ENCODE measurements at places on chromosomes 6 and 20. TPM values are rescaled to one million over a fixed set of nuclear protein-coding genes. Genes with fewer than 3 reads are reported as not detected.

The EBF4 gene
- 1.9 TPM for total RNA-seq

DNA sequence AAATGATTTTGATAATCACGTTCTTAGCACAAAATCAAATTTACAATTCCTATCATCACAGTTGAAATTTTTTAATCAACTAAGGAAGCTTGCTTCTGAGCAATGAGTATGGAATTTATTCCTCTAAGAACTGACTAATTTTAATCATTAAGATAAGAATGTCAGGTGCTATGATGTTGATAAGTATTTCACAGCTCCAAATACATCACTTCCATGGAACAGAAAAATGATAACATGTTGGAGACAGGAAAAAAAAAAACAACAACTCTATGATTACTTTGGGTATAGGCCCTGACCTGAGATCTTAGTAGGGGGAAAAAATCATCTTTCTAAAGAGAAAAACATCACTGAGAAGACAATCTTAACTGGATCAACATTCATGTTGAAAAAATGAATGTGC is 89.4 kb upstream of the BMP2 start:
- DNase-seq = no peak

GRCh38 chr6:138206862-138207261 is 11.4 kb downstream of the PBOV1 start:
- no peak for DNase-seq

The TRAPPC3L gene
- total RNA-seq = not detected

DNA sequence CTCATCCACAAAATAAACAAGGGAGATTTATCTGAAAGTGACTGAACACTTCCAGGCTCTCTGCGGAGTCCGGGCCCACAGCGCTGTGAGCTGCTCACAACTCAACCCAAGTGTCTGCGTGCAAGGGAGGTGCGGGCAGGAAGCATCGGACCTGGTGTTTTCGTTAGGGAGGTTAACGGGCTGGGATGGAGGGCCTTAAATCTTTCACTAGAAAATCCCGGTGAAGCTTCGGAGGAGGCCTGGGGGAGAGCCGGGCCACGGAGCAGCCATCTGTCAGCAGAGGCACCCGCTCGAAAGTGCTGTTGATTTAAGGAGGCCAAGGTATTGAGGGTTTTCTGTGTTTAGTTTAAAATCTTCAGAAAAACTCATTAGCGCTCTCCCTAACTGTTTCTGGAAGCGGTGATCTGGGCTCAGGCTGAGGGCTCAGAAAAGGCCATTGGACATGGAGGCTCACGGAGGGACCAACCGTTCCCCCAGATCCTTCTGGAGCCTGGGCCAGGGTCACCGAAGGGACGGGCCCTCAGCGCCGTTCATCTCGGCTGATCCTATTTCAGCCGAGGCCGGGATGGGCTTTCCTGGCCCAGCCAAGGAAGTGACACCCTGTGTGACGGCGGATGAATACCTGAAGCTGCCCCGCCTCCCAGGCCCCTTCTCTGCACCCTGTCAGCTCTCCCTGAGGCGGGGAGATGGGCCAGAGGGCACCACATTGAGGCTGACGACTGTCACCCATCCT is 20.7 kb downstream of the GATA5 start:
- no peak for DNase-seq

The CRISP2 gene
- total RNA-seq = not detected

Data from psoas muscle (tissue), 8 donors.